ENCODE measurements at places on chromosomes 4 and X. TPM values are rescaled to one million over a fixed set of nuclear protein-coding genes. Genes with fewer than 3 reads are reported as not detected.

Gene SAGE1
- not detected for total RNA-seq

Gene CPLX1
- 0.13 TPM for total RNA-seq

Gene TIMM17B
- 33.7 TPM for total RNA-seq

Gene HTT-AS
- not detected for total RNA-seq

Gene F8A1
- 1.3 TPM for total RNA-seq

Gene F8A2
- total RNA-seq, result not detected

- H3K36me3 ChIP-seq, result no peaks in the 10 kb centered on the region
- no peaks in the 10 kb centered on the region for H3K4me1 ChIP-seq
- H3K27ac ChIP-seq, result no peak overlapping the region
- H3K4me3 ChIP-seq, result no peak overlapping the region
These were observed 742.4 kb upstream of the INTU start for GRCh38 chr4:126890383-126890782.

GRCh38 chr4:34091451-34091850 is 2152.9 kb downstream of the ARAP2 start:
- DNase-seq, result no peak
- no peak overlapping the region for H3K27ac ChIP-seq
- no peak overlapping the region for H3K4me3 ChIP-seq
- H3K36me3 ChIP-seq, result no peaks in the 10 kb centered on the region

GRCh38 chr4:141957416-141957815 is 321.0 kb downstream of the IL15 start:
- no peak overlapping the region for H3K4me3 ChIP-seq
- no peak overlapping the region for H3K27ac ChIP-seq
- H3K27me3 ChIP-seq, result no peaks in the 10 kb centered on the region
- no peaks in the 10 kb centered on the region for H3K36me3 ChIP-seq

GRCh38 chrX:152674135-152674534 is 24.5 kb upstream of the MAGEA3 start:
- H3K27ac ChIP-seq, result no peak overlapping the region
- no peak for DNase-seq
- no peaks in the 10 kb centered on the region for H3K4me1 ChIP-seq
- no peak overlapping the region for H3K4me3 ChIP-seq

GRCh38 chr4:86108834-86109233 is 251.0 kb downstream of the MAPK10 start:
- no peaks in the 10 kb centered on the region for H3K27me3 ChIP-seq
- no peak for DNase-seq
- H3K4me3 ChIP-seq, result no peak overlapping the region
- no peak overlapping the region for H3K27ac ChIP-seq
- H3K36me3 ChIP-seq, result no peaks in the 10 kb centered on the region

DNA sequence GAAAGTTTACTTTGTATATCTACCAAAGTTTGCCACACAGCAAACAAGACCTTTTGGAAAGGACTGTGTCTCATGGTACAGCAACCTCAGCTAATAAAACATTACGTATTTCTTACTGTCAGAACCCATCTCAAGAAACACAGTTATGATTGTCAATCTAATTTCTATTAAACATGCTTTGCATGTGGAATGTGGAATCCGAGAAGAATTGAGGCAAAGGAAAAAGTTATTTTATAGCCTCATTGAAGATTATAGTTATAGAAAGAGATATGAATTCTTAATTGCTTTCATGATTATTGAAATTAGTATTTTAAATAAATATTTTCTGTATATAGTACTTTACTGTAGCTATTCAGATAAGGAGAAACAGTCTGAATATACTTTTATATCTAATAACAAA is 5.4 kb downstream of the PCDH7 start:
- peak; percentile 17 for DNase-seq
- no peak overlapping the region for H3K27ac ChIP-seq
- H3K36me3 ChIP-seq, result no peaks in the 10 kb centered on the region
- H3K27me3 ChIP-seq, result peaks cover 23% of the 10 kb centered on the region
- peaks cover 13% of the 10 kb centered on the region for H3K4me1 ChIP-seq
- H3K4me3 ChIP-seq, result peak overlapping the region; percentile 23

DNA sequence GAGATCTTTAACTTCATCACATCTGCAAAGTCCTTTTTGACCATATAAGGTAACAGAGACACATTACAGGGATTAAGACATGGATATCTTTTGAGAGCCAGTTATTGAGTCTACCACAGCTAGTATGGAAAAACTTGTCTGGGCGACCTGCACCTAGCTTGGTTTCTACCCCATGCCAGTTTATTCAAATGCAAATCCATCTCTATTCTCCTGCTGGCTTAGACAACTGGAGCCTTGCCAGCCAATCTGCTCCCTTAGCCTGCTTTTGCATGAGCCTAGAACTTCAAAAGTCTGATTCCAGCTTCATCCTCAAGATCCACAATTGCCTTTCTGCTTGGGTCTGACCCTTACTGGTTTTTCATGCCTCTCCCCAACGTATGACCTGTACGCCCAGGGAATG is 212.0 kb upstream of the AFF2 start:
- H3K27me3 ChIP-seq, result no peaks in the 10 kb centered on the region
- no peak overlapping the region for H3K4me3 ChIP-seq
- no peak overlapping the region for H3K27ac ChIP-seq
- no peaks in the 10 kb centered on the region for H3K4me1 ChIP-seq

DNA sequence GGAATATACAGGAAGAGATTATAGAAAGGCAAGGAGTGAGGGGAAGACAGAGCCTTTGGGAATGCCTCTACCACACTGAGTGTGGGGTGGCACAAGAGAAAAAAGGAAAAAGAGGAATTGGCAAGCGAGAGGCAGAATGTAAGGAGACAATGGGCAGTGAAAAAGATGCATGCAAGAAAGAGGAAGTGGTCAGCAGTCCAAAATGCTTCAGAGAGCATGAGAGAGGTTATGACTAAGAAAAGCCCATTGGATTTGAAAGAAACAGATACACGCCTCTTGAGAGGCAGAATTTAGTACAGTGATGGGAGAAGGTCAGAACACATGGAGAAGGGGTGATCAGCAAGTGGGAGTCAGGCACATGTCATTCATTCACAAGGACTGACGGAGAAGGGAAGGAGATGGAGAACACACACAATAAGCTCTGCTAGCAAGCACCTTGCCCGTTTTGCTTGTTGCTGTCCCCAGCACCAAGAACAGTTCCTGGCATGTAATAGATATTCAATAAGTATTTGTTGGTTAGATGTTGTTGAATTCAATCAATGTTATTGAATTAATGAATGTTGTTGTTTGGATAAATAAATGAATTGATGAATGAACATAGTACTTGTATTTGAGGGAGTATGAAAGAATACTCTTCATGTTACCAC is 6.3 kb downstream of the DCHS2 start:
- H3K36me3 ChIP-seq, result no peaks in the 10 kb centered on the region
- no peak for DNase-seq
- H3K27ac ChIP-seq, result no peak overlapping the region
- H3K27me3 ChIP-seq, result peaks cover 18% of the 10 kb centered on the region
- no peaks in the 10 kb centered on the region for H3K4me1 ChIP-seq
- H3K4me3 ChIP-seq, result no peak overlapping the region

GRCh38 chr4:2247128-2248043 is 5.5 kb upstream of the HAUS3 start:
- H3K4me3 ChIP-seq, result no peak overlapping the region
- H3K27ac ChIP-seq, result no peak overlapping the region
- H3K27me3 ChIP-seq, result no peaks in the 10 kb centered on the region
- H3K4me1 ChIP-seq, result peaks cover 20% of the 10 kb centered on the region

- no peak overlapping the region for H3K4me3 ChIP-seq
- no peaks in the 10 kb centered on the region for H3K27me3 ChIP-seq
- no peaks in the 10 kb centered on the region for H3K4me1 ChIP-seq
- H3K36me3 ChIP-seq, result no peaks in the 10 kb centered on the region
- H3K27ac ChIP-seq, result no peak overlapping the region
These were observed 22.8 kb downstream of the GPAT3 start for GRCh38 chr4:83558680-83559079.

DNA sequence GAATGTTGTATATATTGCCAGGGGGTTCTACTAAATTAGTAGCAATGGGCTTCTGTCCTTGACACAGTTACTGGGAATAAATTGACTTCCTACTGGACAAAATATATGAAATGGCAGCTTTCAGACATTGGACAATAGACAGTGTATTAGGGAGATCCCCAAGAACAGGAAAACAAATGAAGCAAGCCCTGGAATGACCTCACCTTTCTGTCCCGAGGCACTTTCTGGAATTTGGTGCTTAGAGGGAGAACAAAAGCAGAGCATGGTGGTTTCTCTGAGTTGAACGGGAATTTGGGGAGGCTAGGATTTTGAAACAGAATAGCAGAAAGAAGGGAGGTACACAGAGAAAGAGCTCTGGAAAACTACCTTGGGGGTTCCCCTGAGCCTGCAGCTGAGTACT is 187.7 kb upstream of the MAGEB2 start:
- no peaks in the 10 kb centered on the region for H3K27me3 ChIP-seq
- H3K36me3 ChIP-seq, result no peaks in the 10 kb centered on the region

- H3K4me3 ChIP-seq, result no peak overlapping the region
- H3K27me3 ChIP-seq, result no peaks in the 10 kb centered on the region
- no peaks in the 10 kb centered on the region for H3K4me1 ChIP-seq
- DNase-seq, result no peak
These were observed 320.4 kb upstream of the KLF3 start for GRCh38 chr4:38343608-38344007.

DNA sequence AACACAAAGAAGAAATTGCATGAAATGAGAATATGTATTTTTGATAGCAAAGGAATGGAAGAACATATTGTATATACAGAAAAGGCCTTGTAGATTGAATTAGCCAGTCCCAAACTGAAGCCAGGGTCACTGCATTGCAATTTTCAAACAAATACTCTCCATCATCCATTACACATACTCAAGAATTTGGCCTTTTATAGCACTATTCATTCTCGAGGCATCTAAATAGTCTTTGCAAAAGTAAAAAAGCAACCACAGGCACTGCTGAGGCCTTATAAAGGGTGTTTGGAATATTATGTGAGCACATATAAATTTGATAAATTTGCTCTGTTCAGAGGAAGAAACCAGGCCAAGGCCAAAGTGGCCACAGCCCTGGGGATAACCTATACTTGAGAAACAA is 123.0 kb downstream of the ZNF827 start:
- no peaks in the 10 kb centered on the region for H3K27me3 ChIP-seq
- no peak for DNase-seq
- H3K36me3 ChIP-seq, result peaks cover 19% of the 10 kb centered on the region
- H3K4me1 ChIP-seq, result peaks cover 21% of the 10 kb centered on the region
